ENCODE measurements at places on chromosomes 7 and 10.

DNA sequence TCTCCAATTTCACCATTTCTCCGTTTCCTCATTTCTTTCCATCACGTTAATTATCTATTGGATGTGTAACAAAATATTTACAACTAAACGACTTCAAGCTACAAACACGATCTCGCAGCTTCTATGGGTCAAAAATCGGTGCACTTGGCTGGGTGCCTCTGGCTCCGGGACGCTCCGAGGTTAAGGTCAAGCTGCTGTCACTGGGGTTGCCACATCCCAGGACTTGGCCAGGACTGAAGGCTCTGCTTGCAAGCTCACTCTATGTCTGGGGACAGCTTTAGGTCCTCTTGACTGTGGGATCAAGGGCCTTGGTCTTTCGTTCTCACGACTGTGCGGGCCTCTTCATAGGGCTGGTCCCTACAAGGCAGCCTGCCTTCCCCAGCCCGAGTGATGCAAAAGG, 159.7 kb downstream of the CCDC3 start:
- no peak for DNase-seq

- no peak for DNase-seq
Measured at GRCh38 chr10:31723106-31723750, 205.4 kb downstream of the ARHGAP12 start.

DNA sequence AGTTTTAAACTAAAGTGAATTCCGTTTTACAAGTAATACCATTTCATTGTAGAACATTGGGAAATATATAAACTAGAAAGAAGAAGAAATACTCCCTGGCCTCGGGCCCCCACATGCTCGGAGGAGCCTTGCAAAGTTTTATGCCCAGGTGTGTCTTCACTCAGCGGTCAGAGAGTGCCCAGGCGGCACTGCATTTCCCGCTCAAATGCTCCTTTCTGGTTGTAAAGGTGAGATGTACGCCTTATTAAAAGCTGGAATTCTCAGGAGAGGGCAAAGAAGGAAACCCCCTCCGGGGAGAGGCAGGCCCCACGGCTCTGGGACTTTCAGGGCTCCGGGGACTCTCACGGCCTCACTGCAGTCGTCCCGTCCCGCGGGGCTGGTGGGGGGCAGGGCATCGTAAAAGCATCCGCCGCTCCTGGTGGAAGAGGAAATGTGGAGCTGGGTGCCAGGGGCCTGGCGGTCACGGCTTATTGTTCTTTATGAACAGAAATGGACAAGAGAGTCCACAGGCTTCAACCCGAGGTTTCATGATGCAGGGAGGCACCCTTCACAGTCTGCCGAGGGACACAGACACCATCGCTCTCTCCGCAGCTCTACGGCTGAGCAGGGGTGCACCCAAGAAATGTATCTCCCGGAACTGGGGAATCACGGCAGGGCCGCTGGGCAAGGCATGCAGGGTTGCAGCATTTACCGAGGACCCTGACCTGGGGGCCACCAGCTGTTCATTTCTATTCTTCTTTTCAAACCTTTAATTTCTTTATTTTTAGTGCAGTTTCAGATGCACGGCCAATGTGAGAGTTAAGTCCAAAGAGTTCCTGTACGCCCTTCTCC, 47.7 kb upstream of the INPP5A start:
- DNase-seq: no peak

- no peak for DNase-seq
Measured at GRCh38 chr7:910931-911431, 34.6 kb downstream of the GET4 start.

DNA sequence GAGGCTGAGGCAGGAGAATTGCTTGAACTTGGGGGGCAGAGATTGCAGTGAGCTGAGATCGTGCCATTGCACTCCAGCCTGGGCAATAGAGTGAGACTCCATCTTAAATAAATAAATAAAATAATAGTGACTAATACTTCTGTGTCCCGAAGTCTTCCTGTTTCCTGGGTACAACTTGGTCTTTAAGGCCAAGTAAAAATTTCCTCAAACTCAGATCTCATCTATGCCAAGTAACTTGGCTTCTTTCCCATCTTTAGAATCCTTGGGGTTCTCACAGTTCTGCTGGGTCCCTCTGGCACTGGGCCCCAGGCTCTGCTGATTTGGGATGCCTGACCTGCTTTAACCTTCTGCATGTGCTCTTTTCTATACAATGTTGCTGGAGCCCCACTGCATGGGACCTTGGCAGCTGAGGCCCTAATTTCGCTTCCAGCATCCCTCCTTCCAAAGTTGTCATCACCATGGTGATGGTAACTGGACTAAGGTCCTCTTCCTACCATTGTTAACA, 22.7 kb upstream of the AKR1B10 start:
- no peak for DNase-seq

DNA sequence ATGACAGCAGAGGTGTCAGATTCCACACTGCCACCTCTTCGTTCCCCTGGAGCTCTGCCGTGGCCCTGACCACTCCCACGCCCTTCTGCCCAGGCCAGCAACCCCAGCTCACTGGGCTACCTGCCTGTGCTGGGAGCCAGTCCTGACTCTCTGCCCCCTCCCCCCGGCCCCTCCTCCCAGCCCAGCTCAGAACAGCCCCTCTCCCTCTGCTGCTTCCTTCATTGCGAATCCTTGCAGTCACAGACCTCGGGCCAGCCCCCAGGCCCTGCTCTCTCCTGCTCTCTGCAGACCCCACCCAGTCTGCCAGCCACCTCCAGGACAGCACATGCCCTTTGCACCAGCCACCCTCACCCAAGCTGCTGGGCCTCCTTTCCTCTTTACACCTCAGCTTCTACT, 60.4 kb downstream of the TCERG1L start:
- DNase-seq: no peak

DNA sequence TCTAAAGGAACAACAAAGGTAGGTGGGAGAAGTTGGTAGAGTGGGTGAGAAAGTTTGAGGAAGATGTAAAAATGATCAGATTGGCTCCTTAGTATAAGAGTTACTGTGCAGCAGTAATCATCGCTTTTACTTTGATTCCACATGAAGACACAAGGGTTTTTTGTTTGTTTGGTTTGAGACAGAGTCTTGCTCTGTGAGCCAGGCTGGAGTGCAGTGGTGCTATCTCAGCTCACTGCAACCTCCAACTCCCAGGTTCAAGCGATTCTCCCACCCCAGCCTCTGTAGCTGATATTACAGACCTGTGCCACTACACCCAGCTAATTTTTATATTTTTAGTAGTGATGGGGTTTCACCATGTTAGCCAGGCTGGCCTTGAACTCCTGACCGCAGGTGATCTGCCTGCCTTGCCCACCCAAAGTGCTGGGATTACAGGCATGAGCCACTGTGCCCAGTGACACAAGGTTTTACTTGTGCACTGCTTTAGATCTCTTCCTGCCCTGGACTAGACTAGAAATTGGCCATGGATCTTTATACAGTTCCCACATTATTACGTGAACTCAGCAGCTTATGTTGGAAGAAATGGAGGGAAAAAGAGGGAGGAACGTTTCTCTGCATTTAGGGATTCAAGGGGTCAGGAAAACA, 10.7 kb downstream of the LUC7L2 start:
- no peak for DNase-seq

GRCh38 chr10:50421026-50421719, 169.9 kb upstream of the ASAH2 start:
- peak; percentile 76 for DNase-seq

DNA sequence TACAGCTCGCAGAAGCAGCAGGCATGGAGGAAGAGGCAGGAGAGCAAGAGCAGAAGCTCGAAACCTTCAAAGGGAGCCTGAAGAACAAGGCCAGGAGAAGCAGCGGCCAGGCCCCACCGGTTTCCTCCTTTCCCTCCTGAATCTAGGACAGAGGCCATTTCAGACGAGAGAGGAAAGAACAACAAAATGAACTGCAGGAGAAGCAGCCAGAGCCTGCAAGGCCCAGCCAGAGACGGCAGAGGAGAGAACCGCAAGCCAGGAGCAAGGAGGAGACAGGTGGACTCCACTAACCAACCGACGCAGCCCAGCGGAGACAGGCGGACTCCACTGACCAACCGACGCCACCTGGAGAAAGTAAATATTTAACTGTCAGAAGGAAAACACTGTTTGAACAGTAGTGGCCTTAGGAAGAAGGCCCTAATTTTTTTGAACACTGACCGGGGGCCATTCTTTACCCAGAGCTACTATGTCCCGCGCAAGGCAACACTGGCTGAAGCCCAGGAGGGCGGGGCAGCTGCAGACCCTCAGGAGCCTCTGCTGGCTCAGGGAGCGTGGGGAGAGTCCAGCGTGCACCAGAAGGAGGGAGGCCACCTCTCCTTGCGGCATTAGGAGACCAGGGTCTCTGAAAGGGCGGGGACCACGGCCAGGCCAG, 559.2 kb downstream of the PTPRN2 start:
- DNase-seq: peak; percentile 4

GRCh38 chr10:36114141-36114540, 472.0 kb upstream of the FZD8 start:
- no peak for DNase-seq

Measured in Caco-2 (cell line).